ENCODE measurements at places on chromosomes 7 and 10. TPM values are rescaled to one million over a fixed set of nuclear protein-coding genes. Genes with fewer than 3 reads are reported as not detected.

DNA sequence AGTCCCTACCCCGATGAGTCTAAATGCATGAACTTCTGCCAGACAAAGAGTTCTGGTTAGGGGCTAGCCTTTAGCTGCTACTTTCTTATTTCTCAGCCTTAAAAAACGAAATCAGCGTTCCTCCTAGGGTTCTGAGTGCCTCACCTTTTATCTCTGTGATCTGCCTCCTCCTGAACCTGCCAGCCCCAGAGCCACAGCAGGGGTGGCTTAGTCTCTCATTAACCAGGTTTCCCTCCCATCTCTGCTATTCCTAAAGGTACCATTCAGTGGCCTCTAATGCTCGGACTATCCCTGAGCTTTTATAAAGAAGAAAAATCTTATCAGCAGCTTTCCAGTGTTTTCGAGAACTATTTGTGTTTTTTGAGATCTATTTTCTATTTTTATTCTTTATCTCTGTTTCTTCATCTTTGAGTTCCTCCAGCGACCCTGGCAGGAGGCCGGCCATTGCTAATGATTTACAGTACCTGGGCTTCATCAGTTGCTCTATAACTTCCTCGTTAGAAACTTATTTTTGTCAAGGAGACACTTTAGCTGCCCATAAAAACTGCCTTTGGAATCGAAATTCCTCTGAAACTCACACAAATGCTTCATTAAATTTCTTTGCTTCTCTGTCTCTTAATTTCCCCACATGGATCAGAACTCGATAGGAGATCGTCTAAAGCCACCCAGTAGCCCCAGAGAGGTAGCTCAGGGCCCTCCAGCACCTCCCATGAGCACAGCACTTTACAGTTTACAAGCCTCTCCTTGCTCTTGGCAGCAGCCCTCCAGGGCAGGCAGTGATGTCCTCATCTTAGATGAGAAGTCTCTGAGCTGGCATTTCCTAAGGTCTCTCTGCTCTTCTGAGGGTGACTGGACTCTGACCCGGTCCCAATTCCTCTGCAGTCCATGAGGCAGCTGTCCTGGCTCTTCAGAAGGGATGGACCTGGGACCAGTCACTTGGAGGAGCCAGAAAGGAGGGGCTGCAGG, 149.1 kb downstream of the EBF3 start:
- DNase-seq: no peak

DNA sequence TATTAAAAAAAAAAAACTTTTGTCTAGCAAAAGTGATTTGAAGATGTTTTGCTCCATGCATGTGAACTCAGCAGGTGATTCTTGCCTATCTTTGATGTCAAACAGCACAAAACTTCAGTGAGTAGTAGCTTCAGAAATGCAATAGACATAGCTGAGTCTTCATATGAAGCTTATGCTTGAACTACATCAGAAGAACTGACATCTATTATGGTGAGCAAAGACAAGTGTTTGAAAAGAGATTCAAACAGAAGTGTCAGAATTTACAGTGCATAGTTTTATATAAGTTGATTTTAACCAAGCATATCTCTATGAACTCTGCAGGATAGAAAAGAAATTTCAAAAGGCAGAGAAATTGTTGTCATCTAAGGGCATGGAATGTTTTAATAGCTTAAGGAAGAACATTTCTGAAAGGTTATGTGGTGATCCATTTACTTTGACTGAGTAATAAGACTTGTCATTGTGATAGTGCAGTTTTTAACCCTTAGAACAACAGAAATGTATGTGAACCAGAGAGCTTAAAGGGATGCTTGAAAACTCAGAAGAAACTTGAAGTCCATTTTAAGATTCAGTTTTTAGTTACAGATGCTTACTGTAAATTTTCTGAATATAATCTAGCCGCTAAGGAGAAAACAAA, 351.4 kb downstream of the MDFIC start:
- no peak for DNase-seq

GRCh38 chr7:151012031-151012692, 12.1 kb downstream of the ATG9B start:
- no peak for DNase-seq

Gene FAM237B
- total RNA-seq: not detected

GRCh38 chr7:69967689-69968450, 369.6 kb downstream of the AUTS2 start:
- DNase-seq: no peak

Measured in kidney epithelial cell (primary cell).